BJ (cell line): ENCODE measurements at places on chromosomes 12 and 14.

GRCh38 chr12:42332301-42333285 lies 6.6 kb downstream of the PPHLN1 start:
- no peak for DNase-seq

DNA sequence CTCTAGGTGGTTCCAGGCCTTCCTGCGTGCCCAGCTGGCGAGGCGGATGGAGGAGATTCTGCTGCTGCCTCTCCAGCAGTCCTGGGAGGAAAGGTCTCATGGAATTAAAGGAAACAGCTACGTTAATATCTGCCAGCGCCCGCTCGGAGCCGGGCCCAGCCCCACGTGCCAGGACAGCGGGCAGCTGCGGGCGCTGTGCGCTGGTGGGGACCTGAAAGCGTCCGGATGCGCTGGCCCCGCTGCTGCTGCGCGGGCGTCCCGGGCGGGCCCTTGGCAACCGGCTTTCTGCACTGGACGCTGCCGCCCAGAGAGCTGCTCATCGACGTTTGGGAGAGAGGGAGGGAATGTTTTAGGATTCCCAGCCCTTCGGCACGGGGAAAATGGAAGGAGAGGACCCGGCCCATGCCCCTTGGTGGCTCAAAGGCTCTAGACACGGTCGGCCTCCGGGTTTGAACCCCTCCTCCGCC lies 8.6 kb upstream of the DYNC1H1 start:
- DNase-seq, result no peak

- DNase-seq, result no peak
These were observed 373.5 kb upstream of the OR4E1 start for GRCh38 chr14:22047115-22047514.

DNA sequence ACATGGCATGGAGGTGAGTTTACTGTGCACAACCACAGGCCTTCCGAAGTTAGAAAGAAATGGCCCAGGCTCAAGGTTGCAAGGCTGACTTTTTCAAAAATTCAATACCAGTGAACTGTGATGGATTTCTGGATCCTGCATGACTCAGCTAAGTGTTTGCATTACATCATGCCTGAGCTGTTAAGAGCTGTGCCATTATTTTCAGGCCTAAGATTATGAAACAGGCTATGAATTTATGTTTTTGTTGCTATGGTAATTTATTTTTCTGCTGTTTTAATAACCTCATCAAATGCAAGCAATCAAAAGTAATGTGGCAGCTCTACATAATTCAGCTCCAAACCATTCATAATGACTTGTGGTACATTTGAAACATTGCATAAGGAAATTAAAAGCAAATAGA lies 457.7 kb upstream of the TMEM132C start:
- DNase-seq, result peak; percentile 61

GRCh38 chr12:105253866-105254513 lies 18.0 kb upstream of the APPL2 start:
- peak; percentile 47 for DNase-seq

DNA sequence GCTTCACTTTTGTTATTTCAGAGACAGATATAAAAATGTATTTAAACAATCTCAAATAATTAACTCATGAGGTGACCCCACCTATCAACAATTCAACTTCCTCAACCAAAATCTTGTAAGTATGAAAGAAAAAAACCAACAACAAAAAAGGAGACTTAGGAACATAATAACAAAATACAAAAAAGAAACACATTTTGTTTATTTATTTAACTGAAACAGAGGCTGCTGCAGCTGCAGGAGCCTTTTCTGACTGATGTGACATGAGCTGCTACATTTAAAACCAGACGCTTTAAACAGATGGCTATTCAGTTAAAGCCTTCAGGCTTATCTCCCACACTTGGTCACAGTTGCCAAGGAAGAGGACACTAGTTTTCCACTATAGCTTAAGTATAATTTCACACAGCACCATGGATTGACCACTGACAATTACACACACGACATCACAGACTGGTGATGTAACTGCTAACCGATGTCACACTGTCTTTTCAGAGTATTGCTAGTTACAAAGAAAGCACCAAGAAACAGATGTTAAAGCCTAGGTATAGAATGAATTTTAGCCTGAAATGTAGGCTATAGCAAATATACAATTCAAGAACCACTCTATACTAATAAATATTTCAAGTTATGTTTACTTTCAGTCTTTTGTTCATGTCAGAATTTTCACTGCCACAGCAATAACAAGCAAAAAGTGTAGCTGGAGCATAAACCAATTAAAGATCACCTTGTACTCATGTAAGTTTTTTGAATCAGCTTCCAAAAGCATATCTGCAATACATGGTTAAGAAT lies 113.0 kb downstream of the MED13L start:
- DNase-seq, result no peak

- no peak for DNase-seq
These were observed 124.8 kb upstream of the RASSF8 start for GRCh38 chr12:25833657-25834056.

GRCh38 chr12:51821440-51822260 lies 26.9 kb downstream of the FIGNL2 start:
- no peak for DNase-seq

- DNase-seq, result no peak
These were observed 50.7 kb downstream of the ELK3 start for GRCh38 chr12:96244826-96245225.

- DNase-seq, result no peak
These were observed 1.8 kb downstream of the PITPNM2 start for GRCh38 chr12:123149088-123149487.

GRCh38 chr12:130838284-130838950 lies 633 bp downstream of the STX2 start:
- DNase-seq, result no peak

GRCh38 chr12:52494518-52494917 lies 1.5 kb upstream of the KRT6A start:
- no peak for DNase-seq

GRCh38 chr12:50545786-50546185 lies 41.0 kb downstream of the DIP2B start:
- no peak for DNase-seq

- DNase-seq, result no peak
These were observed 50.8 kb upstream of the ZDHHC17 start for GRCh38 chr12:76713130-76713529.

GRCh38 chr12:128468926-128469325 lies 202.0 kb downstream of the TMEM132C start:
- no peak for DNase-seq

GRCh38 chr12:56980268-56980667 lies 22.9 kb upstream of the RDH16 start:
- DNase-seq, result no peak

DNA sequence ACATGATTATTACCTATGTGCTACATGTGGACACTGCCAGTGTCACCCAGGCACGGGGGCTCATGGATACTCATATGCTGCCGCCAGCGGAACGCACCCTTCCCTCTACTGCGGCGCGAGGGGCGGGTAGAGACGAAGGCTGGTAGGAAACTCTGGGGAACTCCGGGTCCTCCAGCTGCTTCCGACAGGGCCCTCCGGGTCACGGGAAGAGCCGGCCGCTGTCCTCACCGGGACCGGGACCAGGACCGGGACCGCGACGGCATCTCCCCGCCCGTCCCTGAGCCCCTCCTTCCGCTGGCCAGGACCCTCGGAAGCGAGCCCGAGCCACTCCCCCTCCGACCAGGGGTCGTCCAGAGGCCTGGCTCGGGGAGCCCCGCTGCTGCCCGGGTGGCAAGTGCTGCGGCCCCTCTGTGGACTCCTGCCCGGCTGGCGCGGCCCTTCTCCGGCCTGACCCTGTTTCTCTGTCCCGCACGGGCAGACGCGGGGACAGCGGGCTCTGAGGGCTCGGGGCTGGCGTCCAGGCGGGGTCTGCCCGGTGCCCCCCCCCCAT lies 209.6 kb downstream of the ADGRD1 start:
- no peak for DNase-seq

DNA sequence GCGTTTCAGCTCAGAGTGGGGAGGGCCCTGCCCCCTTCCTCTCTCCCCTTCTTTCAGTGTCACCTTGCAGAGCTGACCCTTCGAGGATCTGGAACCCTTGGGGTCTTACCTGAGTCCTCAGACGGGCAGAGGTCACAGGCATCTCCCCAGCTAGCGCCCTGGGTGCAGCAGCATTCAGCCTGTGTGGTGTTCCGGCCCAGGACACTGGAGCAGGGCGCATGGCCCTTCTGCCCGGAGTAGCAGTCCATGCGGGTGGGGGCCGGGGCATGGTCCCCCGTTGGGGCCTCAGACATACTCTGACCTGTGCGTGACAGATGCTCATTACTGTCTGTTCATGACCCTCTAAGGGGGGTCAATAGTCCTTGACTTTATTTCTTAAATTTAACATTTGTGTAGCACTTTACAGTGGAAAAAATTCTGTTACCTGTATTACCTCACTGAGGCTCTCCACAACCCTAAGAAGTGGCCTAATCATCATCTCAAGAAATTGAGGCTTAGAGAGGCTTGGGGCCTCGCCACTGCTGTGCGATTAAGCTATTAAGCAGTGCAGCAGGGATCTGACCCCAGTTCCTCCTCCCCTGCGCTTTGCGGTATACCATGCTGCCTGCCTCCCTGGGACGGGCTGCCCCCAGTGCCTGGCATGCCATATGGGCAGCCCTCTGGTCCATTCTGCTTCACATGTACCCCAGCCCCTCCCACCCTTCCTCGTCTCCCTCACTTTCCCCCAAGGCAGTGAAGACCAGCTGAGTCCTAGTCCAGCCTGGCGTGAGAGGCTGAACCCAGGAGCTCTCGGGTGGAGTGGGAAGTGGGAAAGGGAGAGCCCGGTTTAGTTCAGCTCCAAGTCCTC lies 11.5 kb downstream of the ISCA2 start:
- DNase-seq, result no peak

DNA sequence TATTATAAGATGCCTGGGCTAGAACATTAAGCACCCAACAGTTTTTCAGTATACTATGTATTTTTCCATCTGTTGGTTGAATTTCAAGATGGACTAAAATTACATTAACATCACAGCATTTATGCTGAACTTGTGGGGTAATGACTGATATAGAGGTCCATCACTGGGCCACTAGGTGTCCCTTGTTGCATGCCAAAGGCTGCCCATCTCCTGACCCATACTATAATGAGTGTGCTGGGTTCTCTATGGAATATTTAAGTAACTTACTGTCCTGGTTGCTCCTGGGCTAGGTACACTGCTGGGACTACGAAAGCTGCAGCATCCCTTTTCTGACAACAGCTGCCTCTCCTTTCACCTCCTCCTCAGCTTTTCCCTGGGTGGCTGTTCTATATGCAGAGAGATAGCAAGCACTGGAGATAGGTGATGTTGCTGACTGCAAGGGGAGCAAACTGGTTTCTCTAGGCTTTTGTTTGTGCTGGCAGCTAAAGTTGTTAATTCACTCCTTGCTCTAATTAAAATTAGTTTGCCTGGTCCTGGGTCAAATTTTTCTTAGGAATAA lies 138.6 kb upstream of the TRHDE start:
- no peak for DNase-seq

GRCh38 chr12:14664434-14665023 lies 31.9 kb downstream of the GUCY2C start:
- DNase-seq, result no peak

DNA sequence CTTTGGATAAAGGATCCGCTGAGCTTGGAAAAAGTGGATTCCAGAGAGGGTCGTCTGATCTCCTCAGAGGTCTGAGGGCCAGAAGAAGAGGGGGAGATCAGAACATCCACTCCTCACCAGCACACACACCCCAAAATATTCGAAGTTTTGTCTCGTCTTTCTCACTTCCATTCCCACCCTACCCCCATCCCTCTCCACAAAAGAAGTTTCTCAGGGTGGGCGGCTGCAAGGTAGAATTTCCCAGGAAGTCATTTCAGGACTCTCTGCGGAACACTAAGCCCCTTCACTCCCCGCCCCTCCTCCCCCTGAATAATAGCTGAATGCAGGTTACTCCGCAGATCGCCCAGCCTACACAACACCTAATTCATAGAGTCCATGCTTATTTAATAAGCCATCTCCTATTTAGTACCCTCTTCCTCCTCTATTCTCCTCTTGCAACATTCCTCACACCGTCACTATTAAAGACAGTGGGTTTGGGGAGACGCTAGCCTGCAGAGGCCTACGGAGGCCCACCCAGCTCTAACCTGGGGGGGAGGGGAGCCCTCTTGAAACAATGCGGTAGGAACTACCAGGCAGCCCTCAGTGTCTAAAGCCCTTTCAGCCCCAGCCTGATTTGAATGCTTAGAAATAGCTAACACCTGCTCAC lies 649 bp upstream of the SALL2 start:
- no peak for DNase-seq

DNA sequence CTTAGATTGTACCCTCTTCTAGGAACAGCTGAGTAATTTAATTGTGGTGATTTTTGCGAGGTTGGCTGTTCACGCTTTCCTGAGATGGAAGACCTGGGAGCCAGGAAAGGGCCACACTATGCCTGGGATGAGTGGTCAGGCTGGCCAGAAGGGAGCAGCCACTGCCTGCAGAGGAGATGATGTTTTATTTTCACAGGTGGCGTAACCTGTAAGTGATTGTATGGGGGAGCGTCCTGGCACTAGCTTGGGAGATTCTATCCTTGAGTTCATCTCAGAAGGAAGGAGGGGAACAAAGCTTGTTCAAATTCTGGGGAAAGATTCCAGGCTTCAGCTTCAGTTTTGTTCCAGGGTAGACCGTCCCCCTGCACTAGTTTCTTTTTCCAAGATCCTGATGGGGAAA lies 1.2 kb downstream of the RPH3A start:
- no peak for DNase-seq

DNA sequence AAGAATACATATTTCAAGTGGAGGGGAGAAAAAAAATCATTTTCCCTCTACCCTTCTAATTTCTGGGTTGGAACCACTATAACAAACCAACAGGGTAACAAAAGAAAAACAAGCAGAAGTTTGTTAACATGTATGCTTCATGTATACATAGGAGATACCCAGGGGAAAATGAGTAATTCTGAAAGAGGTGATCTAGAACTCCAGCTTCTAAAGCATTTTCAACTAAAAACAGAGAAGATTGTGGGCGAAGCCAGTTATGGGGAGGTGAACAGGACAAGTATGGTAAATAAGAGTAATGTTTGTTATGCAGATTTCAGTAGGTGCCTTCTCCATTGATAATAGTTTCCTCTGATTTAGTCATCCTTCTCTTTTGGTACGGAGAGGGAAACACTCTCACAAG lies 16.7 kb downstream of the FNTB start:
- no peak for DNase-seq

- DNase-seq, result no peak
These were observed 1.3 kb downstream of the BHLHE41 start for GRCh38 chr12:26123482-26123980.

DNA sequence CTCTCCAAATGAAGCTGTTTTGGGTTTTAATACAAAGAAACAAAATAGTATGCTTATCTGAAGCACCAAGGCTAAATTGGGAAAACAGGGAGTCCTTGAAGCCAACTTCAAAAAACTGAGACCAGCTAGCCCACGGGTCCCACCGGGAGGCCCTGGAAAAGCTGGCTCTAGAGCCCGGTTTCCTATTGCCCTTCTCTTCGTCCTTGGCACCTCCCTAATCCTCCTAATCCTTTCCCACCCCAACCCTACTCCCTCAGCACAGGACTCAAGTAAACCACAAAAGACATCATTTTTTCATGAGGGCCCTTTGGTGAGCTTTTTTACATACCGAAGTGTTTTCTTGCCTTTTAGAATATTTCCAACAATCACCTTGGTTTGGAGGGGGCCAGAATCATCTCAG lies 11.3 kb downstream of the LRRC74A start:
- no peak for DNase-seq

- DNase-seq, result no peak
These were observed 52.1 kb upstream of the AEBP2 start for GRCh38 chr12:19387161-19387560.

GRCh38 chr14:85129921-85130320 lies 400.0 kb upstream of the FLRT2 start:
- no peak for DNase-seq

- DNase-seq, result no peak
These were observed 44.1 kb upstream of the EML1 start for GRCh38 chr14:99749142-99749541.

GRCh38 chr14:35963209-35963608 lies 137.1 kb downstream of the BRMS1L start:
- no peak for DNase-seq
